Stimulated activated CD8-positive, alpha-beta memory T cell treated with anti-CD3 and anti-CD28 coated beads, Interleukin-4, amount 100 ng/mL, for 1 hour (primary cell): ENCODE measurements at places on chromosomes 5 and 9.
A peak's percentile ranks its signal among the peaks of the same experiment; 100 is the strongest.

GRCh38 chr5:56761151-56761885 lies 54.0 kb upstream of the MAP3K1 start:
- no peak for DNase-seq

- DNase-seq: no peak
These were observed 199.3 kb upstream of the PTGER4 start for GRCh38 chr5:40480392-40480791.

DNA sequence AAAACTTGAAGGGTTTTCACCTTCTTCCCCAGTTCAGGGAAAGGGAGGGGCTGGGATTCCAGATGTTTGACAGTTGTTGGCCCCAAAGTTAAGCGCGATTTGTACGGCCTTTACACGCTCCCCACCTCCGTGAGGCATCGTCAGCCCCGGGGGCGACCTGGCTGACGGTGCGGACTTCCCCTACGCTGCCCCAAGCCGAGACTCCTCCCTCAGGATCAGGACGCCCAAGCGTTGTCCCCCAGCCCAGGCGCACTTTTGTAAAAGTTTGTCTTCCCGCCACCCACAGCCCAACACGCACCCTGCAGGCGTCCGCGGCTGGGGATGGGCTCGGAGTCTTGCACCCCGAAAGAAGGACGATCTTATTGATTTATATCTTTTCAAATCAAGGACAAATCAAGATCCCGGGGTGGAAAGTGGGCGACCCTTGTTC lies 713 bp downstream of the MOB3B start:
- no peak for DNase-seq

DNA sequence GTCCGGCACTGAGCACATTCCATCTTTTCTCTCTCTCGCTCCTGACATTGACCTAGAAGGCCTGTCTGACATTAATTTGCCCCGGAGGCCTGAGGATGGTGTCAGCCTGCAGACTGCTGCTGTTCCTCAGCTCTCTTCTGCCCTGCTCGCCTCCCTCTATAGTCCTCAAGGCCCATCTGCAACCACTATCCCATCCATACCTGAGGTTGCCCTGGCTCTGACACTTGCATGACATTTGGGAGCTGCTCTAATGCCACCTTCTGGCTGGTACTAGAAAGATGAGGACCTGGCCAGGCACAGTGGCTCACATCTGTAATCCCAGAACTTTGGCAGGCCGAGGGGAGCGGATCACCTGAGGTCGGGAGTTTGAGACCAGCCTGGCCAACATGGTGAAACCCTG lies 38.6 kb upstream of the GGTA1 start:
- no peak for DNase-seq

DNA sequence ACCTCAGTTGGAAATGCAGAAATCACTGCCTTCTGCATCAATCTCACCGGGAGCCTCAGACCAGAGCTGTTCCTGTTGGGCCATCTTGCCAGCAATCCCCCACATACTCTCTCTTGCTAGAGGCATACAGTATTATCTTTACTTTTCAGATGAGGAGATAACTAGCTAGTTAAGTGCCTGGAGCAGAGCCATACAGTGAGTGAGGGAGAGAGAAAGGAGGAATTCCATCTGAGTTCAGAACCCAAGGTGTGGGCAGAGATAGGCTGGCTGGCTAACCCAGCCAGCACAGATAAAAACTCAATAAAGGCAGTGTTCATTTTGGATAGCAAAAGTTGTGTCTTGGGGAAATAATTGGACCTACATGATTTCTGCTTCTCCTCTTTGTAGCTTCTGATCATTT lies 268.0 kb upstream of the KIF2A start:
- DNase-seq: no peak

DNA sequence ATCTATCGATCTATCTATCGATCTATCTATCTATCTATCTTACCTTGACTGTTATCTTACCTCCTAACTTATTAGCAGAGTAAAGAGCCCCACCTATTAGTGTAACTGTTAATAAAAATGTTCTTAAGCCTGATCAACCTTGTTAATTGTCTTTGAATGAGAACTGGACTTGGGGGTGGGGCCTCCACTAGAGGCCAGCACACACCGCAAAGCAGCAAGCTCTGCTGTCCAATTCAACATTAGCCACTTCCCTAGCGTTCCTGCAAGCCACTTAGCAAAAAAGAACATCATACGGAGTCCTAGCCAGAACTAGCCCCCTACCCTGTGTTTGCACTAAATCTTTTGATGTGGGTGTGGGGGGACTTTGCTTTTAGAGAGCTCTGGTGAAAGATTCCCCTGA lies 515.8 kb downstream of the KDM4C start:
- DNase-seq: no peak

DNA sequence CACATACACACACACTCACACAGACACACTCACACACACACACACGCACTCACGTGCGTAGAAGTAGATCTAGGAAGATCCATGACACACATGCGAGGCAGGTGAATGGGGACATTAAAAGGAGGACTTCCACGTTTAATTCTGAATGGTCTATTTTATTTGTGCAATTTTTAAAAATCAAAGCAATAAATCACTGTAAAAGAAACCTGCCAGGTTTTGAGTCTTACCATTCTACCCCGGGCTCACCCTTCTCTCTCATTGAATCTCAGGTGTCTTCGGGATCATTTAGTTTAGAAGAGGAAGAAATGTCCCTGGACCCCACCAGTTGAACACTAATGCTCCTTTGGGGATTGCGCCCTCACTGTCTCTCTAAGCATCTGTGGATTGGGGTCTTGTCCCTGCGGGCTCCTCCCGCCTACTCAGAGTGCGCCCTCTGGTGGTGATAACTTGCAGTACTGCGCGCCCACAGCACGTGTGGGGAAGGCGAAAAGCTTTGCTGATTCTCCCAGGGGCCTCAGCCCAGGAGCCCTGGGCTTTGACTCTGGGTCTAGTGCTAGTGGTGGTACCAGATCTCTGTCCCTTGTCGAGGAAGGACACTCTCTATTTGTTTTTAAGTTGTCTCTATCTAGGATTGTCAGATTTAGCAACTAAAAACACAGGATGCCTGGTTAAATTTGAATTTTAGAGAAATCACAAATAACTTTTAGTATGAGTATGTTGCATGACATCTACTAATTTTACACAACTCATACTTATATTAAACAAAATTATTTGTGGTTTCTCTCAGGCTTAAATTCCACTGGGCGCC lies 34.8 kb downstream of the BOD1 start:
- DNase-seq: peak; percentile 9

GRCh38 chr5:118687661-118688621 lies 300.4 kb downstream of the DTWD2 start:
- no peak for DNase-seq

DNA sequence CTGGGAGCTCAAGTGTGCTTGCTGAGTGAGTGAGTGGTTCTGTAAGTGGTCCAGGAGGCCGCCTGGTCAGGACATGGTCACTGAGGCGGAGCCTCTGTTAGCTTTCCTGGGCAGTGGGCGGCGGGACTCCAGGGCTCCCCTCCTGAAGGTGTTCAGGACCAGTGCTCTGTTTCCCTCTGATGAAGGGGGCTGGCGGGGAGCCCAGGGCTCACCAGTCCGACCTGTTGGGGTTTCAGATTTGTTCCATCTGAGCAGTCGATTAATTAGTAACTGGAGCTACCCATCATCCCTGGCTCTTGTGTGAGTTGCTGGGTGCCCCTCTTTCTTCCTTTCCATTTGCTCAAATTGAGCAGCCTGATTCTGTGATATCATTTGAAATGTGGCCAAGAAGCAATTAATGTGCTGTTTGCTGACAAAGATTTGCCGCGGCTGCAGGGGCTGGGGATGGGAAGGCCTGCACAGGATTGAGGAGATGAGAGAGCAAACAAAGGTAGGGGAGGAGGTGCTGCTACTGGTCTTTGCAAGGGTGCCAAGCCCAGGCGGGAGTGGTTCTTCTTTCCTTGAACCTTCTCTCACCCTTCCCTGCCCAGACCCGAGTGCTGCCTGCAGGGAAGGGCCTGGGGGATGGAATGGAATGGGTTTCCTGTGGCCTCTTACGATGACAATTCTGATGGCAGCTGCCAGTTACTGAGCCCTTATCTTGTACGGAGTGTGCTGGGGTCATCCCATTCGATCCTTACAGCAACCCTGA lies 92.8 kb upstream of the PITX1 start:
- no peak for DNase-seq

GRCh38 chr9:86679909-86680308 lies 267.4 kb downstream of the GAS1 start:
- DNase-seq: no peak

DNA sequence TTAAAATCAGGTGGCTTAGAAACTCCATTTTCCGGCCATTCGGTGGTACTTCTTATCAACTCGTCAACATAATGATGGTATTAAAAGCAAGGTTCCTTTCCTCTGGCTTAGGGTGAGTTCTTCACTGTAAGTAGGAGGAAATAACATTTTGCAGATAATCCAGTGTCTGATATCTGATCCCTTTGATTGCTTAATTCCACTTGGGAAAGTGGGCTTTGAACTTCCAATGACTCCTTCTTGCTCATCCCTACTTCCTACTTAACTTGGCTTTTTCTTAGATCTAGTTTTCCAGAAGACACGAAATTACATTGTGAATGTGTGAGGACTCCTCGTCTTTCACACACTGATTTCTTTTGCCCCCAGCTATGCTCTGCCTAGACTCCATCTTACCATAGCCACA lies 31.5 kb downstream of the DDX31 start:
- no peak for DNase-seq

GRCh38 chr5:7813007-7813406 lies 37.9 kb downstream of the CFAP90 start:
- DNase-seq: no peak

- DNase-seq: no peak
These were observed 235.0 kb upstream of the NFIL3 start for GRCh38 chr9:91658513-91659105.

DNA sequence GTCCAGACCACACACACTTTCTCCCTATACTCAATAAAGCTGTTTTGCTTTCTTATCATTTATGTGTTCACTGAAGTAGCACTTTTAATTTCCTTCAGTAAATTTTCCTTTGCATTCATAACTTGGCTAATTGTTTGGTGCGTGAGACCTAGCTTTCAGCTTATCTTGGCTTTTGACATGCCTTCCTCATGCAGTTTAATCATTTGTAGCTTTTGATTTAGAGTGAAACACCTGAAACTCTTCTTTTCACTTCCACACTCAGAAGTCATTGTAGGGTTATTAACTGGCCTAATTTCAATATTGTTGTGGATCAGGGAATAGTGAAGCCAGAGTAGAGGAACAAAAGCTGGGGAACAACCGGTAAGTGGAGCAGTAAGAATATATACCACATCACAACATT lies 114.7 kb downstream of the ST8SIA4 start:
- DNase-seq: no peak

DNA sequence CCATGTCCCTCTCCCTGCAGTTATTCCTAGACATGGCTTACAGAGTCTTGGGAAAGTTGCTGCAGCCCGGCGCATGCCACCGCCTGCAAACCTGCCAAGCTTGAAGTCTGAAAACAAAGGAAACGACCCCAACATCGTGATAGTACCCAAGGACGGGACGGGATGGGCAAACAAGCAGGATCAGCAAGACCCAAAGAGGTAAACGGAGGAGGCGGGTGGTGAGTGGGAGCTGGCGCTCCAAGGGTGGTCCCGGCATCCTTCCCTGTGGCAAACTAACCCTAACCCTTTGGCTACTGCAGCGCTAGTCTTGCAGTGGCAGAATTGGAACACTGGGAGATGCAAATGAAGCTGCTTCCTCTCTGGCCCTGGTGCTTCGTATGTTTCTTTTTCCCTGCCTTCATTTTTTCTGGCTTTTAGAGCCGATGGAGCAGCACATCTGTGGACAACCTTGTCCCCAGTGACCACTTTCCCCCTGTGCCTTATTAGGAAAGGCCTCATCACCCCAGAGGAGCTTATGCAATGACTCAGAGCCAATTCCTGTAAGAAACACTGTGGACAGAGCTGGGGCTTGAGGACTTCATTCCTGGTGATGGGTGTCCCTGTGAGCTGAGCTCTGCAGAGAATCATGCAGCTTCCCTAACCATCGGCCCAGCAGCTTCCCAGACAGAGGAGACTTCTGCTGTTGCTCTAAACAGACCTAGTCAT lies 38.9 kb downstream of the PRRC2B start:
- DNase-seq: no peak

DNA sequence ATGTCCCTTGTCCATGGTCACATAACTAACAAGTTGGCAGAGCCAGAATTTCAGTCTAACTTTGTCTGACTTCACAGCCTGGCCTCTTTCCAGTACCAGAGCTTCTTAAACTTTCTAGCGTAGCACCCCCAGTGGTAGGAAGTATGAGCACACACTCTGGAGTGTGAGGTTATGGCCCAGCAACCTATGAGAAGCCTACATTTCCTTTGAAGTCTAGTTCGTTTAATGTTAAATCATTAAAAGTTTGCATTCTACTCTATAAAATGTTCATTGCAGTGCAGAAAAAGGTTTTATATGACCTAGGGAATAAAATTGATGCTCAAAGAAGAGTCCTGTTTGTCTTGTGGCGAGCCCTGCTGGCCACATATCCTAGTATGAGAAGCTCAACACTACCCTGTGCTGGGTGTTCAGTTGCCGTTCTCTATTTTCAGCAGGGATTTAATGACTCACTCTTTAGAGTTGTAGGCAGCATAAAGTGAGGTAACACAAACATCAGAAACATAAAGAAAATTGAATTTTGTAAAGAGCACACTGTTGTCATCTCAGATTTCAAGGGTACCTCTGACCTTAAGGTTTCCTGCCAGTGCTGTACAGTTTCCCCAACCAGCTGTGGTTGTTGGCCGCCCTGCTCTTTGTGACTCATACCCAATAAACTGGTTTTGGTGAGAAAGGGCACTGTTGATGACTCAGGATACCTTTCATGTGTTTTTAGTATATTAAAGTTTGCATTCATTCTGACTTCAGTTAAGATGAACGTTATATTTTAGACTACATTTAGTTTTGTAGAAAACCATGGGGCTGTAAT lies 14.3 kb downstream of the MCCC2 start:
- peak; percentile 43 for DNase-seq

- DNase-seq: no peak
These were observed 30.4 kb downstream of the FEM1C start for GRCh38 chr5:115514220-115514619.

DNA sequence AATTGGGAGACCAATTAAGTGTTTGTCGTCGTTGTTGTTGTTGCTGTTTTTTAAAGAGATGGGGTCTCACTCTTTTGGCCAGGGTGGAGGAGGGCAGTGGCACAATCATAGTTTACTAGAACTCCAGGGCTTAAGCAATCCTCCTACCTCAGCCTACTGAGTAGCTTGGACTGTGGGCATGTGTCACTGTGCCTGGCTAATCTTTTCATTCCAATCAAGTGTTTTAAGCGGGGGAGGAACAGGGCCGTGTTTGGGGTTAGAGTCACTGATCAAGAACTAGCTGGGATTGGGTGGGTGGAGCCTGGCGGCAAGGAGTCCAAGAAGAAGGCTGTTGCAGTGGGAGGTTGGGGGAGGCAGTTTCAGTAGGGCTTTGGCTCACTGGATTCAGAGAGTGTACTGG lies 13.8 kb downstream of the SNX30 start:
- no peak for DNase-seq

DNA sequence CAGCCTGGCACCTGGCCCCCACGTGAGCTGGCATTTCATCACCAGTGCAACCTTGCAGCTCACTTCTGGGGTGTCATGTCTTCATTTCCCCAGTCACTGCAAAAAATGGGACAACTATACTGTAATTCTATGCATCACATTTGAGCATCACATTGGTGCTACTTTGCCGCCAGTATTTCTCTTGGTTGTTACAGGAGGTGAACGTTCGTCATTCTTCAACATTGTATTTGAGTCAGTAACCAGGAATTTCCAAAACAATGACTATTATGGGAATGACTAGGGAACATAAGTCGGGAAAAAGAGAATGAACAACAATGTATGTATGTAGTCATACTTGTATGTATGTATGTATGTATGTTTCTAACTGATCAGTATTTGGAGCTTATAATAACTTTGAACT lies 1278.0 kb downstream of the EFNA5 start:
- no peak for DNase-seq
